ENCODE measurements at places on chromosomes 1 and 21.

- DNase-seq, result no peak
These were observed 269.7 kb downstream of the DYRK1A start for GRCh38 chr21:37636152-37636860.

- peak; percentile 41 for DNase-seq
These were observed 374 bp downstream of the SH2D5 start for GRCh38 chr1:20732071-20732587.

DNA sequence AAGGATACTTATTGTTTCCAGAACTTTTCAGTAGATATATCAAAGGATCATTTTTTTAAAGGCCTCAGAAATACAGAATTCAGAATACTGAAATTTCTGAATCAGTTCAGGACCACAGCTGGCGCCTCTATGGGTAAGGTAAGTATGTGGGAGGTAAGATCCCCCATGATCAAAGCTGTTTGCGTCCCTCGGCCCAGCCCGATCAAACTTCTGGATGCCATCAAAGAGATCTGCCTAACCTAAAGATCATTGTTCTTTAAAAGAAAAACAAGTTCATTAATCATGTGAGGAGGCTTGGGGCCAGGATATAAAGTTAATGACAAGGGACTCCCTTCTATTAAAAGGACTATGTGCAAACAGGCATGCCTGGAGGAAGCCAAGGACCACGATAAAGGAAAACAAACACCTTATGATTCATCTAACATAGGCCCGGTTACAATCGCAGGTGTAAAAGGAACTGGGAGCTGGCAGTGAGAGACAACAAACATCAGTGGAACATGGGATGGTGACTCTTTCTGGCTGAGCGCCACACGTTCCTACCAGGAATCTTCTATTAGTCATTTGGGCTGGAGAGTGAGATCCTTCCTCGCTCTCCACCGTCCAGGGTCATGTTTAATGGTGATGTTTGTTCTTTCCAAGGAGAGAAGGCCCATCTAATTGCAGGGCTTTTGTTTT is 2.8 kb upstream of the BACE2 start:
- no peak for DNase-seq

DNA sequence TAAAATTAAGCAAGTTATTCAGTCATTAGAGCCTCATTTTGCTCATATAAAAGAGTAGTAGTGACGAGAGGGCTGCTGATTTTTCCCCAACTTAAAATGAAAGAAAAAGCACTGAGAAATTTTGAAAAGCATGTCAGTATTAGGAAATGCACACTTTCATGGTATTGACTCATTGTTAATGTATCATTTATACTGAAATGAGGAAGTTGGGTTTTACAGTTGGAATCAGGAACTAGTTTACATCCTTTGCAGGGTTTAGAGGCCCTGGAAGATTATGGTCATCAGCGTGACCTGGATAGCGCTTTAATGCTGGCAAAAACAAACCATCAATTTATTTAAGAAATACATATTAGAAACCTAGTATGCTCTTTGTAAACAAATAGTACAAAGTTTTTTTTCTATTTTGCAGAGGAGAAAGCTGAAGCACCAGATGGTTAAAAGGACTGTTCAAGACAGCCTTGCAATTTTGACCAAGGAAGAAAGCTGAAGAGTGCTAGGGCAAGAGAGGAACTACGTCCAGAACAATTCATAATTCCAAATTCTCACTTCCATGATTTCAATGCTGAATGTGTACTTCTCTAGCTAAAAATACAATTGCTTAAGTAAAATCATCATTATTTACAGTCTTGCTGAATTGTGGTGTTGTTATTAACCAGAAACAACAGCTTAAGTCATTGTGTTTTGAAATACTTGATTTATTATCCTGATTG is 94.8 kb upstream of the SGIP1 start:
- DNase-seq, result no peak

GRCh38 chr1:178751046-178751445 is 26.0 kb downstream of the RALGPS2 start:
- DNase-seq, result no peak

DNA sequence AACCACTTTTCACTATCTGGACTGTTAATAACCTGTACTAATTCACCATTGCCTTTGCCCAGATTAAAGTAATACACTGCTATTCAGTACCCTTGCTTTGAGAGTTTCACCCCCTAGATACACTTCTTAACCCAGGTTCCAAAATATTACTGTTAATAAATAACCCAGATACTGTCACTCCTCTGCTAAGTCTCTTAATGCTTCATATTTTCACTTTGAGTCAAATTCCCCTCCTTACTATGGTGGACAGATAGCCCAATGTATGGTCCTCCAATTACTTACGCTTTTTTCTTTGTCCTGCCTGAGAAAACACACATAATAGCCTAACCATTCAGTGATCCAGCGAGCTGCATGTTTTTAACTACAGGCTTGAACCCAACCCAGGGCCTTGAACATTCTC is 152.5 kb downstream of the NEGR1 start:
- no peak for DNase-seq

DNA sequence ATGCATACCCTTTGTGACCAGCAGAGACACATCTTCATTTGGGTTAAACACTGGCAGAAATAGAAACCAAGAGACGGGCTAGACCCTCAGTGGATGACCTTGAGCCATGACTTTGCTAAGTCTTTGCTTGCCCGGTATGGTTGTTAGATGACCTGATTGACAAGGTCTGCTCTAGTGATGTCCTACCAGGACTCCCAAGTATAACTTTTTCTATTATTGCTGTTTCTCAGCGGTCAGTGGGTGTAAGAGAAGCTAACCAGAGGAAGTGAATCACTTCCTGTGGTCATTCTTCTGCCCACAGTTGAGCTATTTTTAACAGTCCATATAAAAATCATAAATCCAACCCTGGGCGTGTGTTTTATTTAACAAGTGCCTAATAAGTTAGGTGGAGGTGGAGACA is 126.2 kb upstream of the ETS2 start:
- DNase-seq, result no peak

DNA sequence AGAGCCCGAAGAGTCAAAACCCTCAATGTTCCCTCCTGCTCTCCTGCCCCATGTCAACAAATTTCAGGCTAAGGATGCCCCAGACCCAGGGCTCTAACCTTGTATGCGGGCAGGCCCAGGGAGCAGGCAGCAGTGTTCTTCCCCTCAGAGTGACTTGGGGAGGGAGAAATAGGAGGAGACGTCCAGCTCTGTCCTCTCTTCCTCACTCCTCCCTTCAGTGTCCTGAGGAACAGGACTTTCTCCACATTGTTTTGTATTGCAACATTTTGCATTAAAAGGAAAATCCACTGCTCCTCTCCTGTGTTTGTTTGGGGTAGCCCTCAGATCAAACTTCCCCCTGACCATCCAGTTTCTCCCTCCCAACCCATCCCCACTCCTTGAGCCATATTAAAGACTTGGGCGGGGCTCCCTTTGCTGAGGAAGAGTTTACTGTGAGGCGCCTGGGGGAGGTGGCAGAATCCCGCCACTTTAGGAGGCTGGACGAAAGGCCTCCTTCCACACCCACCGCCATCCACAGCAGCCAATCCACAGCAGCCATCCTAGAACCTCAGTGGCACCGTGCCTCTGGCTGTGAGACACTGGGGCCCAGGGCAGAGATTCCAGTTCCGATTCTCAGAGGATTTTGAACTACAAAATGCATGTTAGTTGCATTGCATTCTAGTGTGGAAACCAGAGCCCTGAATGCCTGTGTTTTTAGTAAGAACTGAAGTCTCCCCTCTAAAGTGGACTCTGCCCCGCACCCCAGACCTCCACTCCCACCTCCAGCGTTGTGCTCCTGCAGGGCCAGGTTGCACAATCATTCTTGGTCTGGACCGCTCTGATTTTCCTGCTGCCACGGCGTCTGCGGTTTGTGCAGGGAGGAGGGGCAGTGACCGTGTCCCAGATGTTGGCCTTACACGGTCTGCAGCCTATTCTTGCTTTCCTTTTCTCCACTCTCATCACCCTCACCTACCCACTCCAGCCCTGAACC is 3.0 kb downstream of the OLFML3 start:
- no peak for DNase-seq

- no peak for DNase-seq
These were observed 4.9 kb downstream of the RGS1 start for GRCh38 chr1:192580351-192580962.

GRCh38 chr1:109265741-109266330 is 16.5 kb downstream of the CELSR2 start:
- no peak for DNase-seq

- no peak for DNase-seq
These were observed 21.1 kb downstream of the RAB42 start for GRCh38 chr1:28613175-28613574.

DNA sequence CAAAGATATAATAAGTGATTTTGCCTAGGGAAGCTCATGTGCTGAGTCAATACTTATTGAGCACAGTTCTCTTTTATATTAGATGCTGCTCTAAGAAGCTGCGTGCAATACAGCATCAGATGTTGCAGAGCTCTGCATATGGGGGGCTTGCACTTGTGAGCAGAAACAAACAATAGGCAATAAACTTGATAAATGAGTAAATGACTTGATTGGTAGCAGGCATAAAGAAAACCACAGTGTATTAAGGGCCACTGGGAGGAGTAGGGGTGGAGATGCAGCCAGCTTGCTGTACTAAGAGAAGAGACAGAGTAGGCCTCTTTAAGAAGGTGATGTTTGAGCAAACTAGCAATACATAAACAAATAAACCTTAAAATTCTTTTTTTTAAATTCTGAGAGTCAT is 598.5 kb upstream of the ADAMTS5 start:
- no peak for DNase-seq

DNA sequence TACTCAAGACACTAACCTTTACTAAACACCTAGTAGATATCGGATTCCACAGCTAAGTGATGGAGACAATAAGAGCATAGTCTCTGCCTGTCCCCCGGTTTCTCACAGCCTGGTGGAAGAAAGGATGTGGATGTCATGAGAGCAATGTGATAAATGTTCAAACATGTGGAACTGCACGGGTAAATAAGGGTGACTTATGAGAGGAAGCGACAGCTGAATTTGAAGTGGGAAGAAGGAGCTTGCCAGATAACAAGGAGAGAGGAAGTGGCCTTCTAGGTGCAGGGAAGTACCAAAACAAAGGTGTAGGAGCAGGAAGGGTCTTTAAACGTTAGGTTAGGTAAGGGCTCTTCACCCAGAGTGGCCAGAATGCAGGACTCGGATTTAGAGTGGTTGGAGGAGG is 178.6 kb upstream of the NRIP1 start:
- DNase-seq, result no peak

DNA sequence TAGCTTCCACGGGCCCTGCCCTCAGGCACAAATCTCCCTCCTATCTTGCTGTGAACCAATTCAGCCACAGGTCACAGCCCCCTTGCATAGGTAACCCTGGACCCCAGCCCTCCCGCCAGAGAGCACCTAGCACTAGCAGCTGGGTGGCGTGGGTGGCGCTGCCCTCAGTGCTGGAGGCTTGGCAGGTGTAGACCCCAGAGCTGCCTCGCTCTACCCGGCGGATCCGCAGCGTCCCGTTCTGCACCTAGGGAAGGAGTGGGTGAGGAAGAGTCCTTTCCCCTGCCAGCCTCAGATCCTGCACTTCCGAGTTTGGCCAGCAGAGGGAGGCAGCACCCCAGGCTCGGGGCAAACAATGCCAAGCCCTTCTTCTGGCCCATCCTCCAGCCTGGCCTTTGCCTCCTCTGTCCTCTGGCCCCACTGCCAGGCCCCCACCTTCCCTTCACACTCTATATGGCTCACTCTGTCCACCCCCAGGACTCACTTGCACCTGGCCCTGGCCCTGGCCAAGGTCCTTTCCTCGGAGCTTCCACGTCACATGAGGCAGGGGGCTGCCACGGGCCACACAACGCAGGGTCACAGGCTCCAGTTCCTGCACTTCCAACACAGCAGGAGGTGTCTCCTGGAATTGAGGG is 9.0 kb downstream of the IGSF9 start:
- peak; percentile 64 for DNase-seq

DNA sequence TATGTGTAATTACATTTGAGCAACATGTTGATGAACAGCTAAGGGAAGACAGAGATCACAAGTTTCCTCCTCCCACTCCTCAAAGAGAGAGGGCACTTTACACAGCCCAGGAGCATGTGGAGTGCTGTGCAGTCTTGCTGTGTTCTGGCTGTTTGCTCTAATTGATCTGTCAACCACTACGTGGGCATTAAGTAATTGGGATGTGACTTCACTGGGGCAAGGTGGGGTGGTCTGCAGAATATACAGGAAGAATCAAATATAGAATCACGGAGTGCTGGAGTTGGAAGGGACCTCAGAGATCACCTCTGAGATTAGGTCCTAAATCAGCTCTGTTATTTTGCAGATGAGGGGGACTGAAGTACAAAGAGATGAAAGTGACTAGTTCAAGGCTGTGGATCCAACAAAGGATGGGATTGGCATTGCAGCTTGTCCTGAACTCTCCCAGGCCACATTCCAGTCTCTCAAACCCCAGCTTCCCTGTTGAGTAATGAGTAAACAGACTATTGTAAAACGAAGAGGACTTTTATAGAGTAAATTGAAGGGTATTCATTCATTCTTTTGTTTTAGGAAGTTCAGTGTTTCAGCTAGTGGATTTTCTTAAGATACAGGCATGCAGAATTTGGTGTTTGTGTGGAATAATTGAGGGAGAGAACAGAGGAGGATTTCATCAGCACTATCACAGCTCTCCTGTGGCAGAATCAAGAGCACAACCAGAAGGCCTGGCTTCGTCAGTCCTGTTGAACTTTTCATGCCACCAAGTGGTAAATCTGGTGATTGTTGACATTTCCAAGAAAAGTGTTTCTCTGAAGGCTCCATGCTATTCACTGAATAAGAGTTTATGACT is 22.4 kb downstream of the NOS1AP start:
- DNase-seq, result no peak

DNA sequence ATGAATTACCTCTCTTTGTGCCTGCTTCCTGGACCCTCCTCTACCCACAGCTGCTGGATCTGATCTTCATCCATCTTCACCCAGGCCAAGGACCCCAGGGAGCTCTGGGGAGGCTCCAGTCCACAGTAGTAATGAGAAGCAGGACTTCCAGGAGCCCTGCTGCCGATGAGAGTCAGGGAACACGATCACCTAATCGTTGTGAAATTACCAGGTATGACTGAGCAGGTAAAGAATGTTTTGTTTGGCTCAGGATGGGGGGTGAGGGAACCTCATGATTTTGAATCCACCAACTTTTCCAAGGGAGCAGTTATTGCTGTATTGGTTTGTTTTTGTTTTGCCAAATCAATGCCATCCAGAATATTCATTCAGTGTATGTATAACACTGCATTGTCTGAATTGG is 454.0 kb downstream of the PLPP3 start:
- DNase-seq, result no peak

DNA sequence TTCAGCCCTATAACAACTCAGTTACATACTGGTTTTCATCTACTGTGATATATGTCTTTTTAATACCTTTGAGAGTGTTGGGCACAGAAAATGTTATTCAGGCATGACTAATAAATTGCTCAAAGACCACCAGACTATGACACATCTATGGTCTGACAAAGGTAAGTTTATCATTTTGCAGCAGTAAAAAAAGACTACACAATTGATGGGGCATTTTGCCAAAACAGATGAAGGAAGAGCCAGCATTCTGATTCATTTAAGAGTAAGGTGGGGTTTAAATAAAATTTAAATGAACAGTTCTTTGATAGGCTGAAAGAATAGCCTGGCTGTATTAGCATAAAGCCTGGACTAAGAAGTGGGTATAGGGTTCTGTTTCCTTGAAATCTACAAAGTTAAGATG is 8.8 kb upstream of the RNPC3 start:
- DNase-seq, result no peak

- DNase-seq, result no peak
These were observed 16.0 kb upstream of the PIGV start for GRCh38 chr1:26771643-26772321.

- DNase-seq, result no peak
These were observed 127.2 kb upstream of the ATP1B1 start for GRCh38 chr1:168979276-168979675.

Measured in activated naive CD8-positive, alpha-beta T cell treated with anti-CD3 and anti-CD28 coated beads, Interleukin-2, amount 50 U/mL, for 16 hours (primary cell).